ENCODE measurements at places on chromosomes 7 and 10.

DNA sequence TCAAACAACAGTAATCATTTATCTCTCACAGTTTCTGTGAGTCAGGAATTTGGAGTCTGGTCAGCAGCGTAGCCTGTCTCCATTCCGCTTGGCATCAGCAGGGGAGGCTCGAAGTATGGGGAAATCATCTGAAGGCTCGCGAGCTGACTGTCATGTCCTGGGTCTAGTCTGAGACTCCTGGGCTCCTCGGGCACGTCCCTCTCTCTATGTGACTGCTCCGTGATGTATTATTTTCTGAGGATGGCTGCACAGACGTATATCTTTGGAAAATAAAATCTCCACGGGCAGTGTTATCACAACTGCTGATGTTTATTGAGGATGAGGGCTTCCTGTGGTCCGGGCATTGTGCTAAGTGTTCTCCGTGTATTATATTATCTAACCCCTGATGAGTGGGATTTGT lies 23.3 kb upstream of the PCGF5 start:
- DNase-seq, result no peak

DNA sequence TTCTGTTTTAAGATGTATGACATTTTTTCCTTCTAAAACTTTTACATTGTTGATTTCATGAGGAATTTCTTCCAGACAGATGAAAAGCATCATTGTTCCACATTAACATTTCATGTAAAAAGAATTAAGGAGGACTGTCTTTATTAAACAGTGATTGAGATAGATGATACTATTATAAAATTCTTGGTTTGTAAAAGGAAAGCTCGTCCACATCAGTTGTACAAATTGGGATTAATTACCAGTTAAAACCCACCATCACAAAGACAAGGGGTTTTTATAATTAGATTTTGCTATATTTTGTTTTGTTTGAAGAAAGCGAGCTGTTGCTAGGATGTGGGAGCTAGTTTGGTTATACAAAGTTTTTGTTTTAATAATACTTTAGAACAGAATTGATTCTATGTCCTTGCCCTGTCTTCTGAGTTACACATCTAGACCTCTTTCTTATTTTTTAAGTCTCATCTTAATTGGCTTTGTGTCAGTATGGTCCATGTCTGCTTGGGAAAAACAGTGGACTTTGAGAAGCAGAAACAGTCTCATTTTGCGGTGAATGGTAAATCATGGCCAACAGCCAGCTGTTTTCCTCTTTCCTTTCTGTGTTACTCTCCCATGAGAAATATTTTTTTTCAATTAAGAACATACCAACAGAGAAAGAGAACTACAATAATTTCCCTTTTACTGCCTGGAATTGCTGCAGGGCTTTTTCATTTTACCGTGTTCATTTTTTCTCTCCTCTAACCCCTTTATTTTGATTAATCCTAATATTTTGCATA lies 3.2 kb downstream of the TES start:
- no peak for DNase-seq

- DNase-seq, result peak; percentile 62
Measured at GRCh38 chr10:104252368-104252767, 2.3 kb upstream of the GSTO1 start.

DNA sequence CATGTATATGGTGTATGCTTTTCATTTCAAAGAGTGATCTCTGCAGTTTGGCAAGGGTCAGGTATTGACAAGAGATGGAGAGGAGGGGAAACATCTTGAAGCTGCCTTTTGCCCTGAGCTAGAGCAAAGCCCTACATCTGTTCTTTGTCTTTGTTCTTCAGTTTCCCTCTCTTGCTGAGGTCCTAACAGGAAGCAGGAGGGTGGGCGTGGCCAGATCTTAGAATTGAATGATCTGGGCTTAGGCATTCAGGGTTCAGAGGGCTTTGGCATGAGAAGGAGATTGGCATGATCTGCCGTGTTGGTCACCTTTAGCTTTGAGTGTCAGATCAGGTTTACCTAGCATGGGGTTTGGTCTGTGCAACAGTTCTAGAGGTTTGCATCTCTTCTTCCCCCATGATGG lies 41.3 kb downstream of the LRMDA start:
- no peak for DNase-seq

DNA sequence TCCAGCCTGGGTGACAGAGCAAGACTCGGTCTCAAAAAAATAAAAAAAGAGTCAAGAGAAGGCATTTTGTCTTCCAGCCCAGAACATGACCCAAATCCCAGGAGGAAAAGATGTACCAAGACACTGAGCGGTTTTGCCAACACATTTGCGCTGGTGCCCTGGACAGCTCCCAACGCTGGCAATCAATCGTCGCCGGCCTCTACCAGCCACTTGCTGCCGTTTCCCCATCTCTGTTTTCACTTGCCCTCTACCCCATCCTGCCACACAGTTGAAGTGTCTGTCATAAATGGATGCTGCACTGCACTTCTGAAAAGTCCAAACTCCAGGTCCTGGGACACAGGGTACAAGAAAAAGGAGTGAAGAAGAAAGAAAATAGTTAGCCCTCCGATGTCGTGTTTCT lies 29.7 kb upstream of the CRTAC1 start:
- DNase-seq, result no peak

DNA sequence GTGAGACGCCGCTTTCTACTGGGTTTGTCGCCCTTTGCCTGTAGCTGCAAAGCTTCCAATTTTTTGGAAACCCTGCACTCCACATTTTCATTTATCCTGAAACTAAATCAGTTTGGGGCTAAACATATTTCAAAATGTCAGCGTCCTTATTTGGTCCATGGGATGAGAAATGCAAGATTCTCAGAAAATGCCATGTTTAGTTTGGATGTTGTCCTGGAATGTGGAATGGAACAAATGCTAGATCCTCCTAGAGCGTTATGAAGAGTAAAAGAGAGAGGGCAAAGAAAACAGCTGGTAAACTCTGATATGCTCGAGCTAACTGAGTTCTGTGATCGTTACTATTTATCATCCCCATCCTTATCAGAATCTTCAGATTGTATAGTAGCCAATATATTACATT lies 236.9 kb downstream of the KLF6 start:
- DNase-seq, result no peak

DNA sequence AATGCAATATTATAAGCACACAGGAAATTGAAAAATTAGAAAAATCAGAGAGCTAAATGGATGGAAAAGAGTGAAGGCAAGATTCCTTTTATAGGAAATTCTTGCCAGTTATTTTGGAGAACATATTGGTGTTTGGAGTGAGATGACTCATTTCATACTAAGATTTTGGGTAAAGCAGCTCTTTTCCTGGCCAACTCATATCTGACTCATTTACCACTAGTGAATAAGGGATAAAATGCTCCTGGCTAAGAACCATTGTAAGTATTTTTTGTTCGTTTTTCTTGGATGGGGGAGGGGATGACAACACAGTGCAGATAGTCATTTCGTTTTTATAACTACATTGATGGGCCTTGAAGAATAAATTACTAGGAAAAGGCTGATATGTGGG lies 139.3 kb downstream of the TWIST1 start:
- DNase-seq, result no peak

GRCh38 chr7:84924353-84924752 lies 262.5 kb downstream of the SEMA3D start:
- DNase-seq, result no peak

DNA sequence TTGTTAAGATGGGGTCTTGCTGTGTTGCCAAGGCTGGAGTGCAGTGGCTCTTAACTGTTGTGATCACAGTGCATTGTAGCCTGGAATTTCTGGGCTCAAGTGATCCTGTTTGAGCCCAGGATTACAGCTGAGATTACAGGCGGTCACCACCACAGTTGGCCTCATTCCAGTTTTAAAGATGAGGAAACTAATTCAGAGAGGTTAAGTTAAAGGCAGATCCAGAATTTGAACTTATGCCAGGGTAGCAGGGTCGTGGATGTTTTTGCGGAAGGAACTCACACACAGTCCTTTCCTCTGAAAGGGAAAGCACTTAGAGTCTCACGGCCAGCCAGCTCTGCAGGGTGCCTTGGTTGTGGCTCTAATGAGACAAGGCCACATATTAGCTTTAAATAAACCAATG lies 84.7 kb downstream of the MMRN2 start:
- peak; percentile 46 for DNase-seq

GRCh38 chr7:108794466-108794865 lies 224.8 kb downstream of the DNAJB9 start:
- DNase-seq, result no peak

DNA sequence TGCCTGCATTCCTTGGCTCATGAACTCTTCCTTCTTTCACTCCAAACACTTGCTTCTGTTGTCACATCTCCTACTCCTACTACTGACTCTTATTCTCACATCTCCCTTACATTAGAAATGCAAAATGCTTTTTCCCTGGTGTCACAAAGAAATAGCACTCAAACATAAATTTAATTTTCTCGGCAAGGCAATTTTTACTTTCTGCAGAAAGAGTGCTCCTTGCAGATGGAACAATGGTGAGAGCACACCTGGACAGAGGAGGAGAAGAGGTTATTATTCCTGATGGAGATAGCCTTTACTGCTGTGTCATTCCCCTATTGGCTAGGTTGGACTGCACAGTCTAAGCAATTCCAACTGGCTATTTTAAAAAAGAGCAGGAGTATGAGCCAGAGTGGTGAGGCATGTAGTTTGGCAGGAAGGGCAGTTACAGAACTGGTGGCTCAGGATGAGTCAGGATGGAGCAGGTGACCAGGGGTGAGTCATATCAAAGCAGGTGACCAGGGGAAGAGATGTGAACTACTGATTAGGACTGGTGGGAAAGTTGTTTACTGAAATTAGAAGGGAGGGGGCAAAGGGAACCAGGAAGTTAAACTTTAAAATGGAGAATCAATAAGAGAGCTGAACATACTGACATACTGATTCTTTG lies 52.9 kb downstream of the CYP2C9 start:
- no peak for DNase-seq

DNA sequence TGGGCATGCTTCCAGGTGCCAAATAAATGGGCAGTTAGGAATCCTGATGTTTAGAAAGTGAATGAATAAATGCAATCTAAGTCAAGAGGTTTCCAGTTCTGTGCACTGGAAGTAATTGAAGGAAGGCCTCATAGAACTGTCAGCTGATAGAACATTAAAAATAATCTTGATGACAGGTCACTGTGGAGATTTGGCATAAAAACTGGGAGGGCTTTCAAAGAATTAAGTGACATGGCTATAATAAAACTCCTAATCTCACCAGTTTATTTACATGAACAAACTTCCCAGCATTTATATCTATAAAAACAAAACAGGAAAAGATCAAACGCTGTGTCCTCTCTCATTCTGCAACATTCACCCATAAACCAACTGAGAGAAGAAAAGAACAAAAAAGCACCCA lies 170.5 kb downstream of the SLIT1 start:
- DNase-seq, result no peak

GRCh38 chr10:4196183-4196582 lies 411.2 kb upstream of the KLF6 start:
- no peak for DNase-seq

DNA sequence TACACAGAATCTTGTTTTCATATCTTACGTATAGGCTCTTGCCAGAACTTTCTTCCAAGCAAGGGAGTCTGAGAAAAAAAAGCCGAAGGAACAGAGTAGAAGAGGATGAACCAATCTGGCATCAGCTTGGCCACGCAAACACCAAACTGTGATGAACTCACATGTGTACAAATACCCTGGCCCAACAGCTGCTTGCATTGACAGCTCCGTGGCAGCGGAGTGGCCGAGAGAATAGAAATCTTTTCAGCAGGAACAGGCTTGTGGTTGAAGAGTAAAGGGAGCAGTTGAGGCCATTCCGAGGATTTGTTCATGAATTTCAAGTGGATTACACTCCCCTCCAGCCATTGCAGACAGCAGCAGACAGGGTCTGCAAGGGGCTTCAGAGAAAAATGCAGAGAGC lies 173.8 kb upstream of the PLXNA4 start:
- no peak for DNase-seq

- DNase-seq, result no peak
Measured at GRCh38 chr10:17179002-17179401, 22.5 kb downstream of the TRDMT1 start.

DNA sequence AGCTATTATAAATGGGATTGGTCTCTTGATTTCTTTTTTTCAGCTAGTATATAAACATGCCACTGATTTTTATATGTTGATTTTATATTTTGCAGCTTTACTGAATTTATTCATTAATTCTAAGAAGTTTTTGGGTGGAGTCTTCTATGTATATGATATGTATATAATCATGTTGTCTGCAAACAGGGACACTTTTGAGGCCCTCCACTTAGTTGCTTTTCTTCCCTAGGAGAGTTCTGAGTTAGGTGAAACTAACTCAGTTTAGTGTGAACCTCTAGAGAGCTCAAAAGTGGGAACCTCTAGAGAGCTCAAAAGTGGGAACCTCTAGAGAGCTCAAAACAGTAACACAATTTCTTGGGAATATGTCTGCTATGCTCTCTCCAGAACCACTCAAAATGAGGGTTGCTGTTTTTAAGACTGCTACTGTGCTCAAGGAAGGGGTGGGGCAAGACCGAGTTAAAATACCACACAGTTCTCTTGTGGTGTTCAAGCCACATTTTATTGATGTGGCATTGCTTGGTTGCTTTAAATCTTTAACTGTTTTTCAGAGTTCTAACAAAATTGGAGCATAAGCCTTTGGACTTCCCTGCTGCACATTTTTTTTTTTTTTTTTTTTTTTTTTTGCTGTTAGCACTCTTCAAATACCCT lies 13.2 kb downstream of the CCDC7 start:
- DNase-seq, result no peak

DNA sequence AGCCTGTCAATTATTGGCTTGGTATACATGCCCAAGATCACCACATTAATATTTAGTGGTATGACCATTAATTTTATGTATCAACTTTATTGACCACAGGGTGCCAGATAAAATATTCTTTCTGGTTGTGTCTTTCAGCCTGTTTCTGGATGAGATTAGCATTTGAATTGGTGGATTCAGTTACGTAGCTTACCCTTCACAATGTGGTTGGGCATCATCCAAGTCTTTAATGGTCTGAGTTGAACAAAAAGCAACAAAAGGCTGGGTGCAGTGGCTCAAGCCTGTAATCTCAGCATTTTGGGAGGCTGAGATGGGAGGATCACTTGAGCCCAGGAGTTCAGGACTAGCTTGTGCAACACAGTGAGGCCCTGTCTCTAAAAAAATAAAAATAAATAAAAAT lies 702.2 kb upstream of the LRRTM3 start:
- DNase-seq, result no peak

- no peak for DNase-seq
Measured at GRCh38 chr10:51700228-51700817, 928 bp upstream of the CSTF2T start.

- DNase-seq, result no peak
Measured at GRCh38 chr7:157926107-157926506, 589.3 kb downstream of the DNAJB6 start.

DNA sequence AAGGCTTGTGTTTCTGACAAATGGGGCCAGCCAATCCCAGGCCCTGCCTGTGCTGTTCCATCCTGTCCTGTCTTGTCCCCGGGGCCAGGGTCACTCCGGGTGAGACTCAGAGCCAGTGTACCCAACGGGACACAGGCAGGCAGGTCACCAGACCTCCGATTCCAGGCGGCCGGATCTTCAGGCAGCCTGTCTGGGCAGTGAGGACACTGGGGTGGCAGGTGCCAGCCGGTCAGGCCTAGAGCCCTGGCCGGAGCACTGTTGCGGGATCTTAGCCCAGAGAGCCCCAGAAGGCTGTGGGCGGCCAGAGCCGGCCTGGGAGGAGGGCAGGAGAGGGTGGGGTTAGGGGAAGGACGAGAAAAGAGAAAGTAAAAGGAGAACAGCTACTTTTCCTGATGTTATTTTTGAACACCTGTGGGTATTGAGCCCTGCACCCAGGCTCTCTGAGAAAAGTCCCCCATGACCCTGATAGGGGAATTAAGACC lies 134.3 kb upstream of the TNRC18 start:
- peak; percentile 52 for DNase-seq

Data from hematopoietic multipotent progenitor cell treated with erythropoietin and hydrocortisone succinate and interleukin-3 and kit ligand, for 6 days (in vitro differentiated cells).